Panc1 (cell line): ENCODE measurements at places on chromosomes 6 and 20. TPM values are rescaled to one million over a fixed set of nuclear protein-coding genes. Genes with fewer than 3 reads are reported as not detected.

- no peak for DNase-seq
- H3K4me1 ChIP-seq: no peaks in the 10 kb centered on the region
- no peaks in the 10 kb centered on the region for H3K36me3 ChIP-seq
- no peak overlapping the region for H3K27ac ChIP-seq
- no peaks in the 10 kb centered on the region; the same call in 1 of the 2 replicates for H3K27me3 ChIP-seq
Measured at GRCh38 chr20:36113566-36114250, 40.8 kb upstream of the EPB41L1 start.

- no peaks in the 10 kb centered on the region for H3K36me3 ChIP-seq
- no peak overlapping the region for H3K4me3 ChIP-seq
- no peak overlapping the region for H3K27ac ChIP-seq
- no peaks in the 10 kb centered on the region; the same call in 1 of the 2 replicates for H3K27me3 ChIP-seq
- DNase-seq: no peak
- H3K4me1 ChIP-seq: no peaks in the 10 kb centered on the region; the same call in 1 of the 2 replicates
Measured at GRCh38 chr20:46789339-46790028, 80.0 kb downstream of the SLC2A10 start.

GRCh38 chr6:109284675-109285074, 97.6 kb downstream of the CD164 start:
- no peak for DNase-seq
- H3K36me3 ChIP-seq: no peaks in the 10 kb centered on the region
- peaks cover 36% of the 10 kb centered on the region for H3K27me3 ChIP-seq
- H3K4me1 ChIP-seq: no peaks in the 10 kb centered on the region
- no peak overlapping the region for H3K27ac ChIP-seq

GRCh38 chr6:141488488-141488887, 644.2 kb upstream of the GJE1 start:
- no peak for DNase-seq
- no peak overlapping the region; the same call in 1 of the 2 replicates for H3K27ac ChIP-seq
- no peaks in the 10 kb centered on the region for H3K27me3 ChIP-seq
- no peaks in the 10 kb centered on the region for H3K36me3 ChIP-seq
- no peak overlapping the region for H3K4me3 ChIP-seq
- H3K4me1 ChIP-seq: peaks cover 5% of the 10 kb centered on the region; the same call in 1 of the 2 replicates

The SLC12A5 gene
- 11.8 TPM for total RNA-seq

The ENPP4 gene
- total RNA-seq: 5.4 TPM

DNA sequence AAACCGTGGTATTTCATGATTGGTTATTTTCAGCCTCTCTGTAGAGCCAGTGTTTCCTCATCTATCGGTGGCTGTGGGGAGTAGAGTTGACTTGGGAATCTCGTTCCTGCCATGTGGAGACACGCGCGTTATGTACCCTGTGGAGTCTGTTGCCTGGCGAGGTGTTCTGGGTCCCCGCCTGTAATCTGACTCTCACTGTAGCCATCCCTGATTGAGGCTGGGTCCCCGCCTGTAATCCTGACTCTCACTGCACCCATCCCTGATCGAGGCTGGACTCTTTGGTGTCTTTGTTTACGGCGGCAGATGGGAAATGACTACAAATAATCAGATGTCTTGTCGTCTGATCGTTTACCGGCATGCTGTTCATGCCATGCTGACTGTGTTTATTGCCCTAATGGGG, 153.9 kb downstream of the DTNBP1 start:
- DNase-seq: no peak
- no peak overlapping the region for H3K27ac ChIP-seq
- H3K27me3 ChIP-seq: no peaks in the 10 kb centered on the region
- H3K4me3 ChIP-seq: no peak overlapping the region

GRCh38 chr6:98067375-98067774, 767.0 kb upstream of the POU3F2 start:
- H3K27me3 ChIP-seq: no peaks in the 10 kb centered on the region
- no peaks in the 10 kb centered on the region for H3K4me1 ChIP-seq
- H3K4me3 ChIP-seq: no peak overlapping the region
- H3K27ac ChIP-seq: no peak overlapping the region
- no peak for DNase-seq
- H3K36me3 ChIP-seq: no peaks in the 10 kb centered on the region

The CCM2L gene
- total RNA-seq: 45.4 TPM

The PTCRA gene
- total RNA-seq: not detected

GRCh38 chr6:33854572-33855030, 50.8 kb upstream of the MLN start:
- no peaks in the 10 kb centered on the region for H3K27me3 ChIP-seq
- H3K4me3 ChIP-seq: no peak overlapping the region
- no peak overlapping the region for H3K27ac ChIP-seq
- H3K36me3 ChIP-seq: no peaks in the 10 kb centered on the region
- no peak for DNase-seq

DNA sequence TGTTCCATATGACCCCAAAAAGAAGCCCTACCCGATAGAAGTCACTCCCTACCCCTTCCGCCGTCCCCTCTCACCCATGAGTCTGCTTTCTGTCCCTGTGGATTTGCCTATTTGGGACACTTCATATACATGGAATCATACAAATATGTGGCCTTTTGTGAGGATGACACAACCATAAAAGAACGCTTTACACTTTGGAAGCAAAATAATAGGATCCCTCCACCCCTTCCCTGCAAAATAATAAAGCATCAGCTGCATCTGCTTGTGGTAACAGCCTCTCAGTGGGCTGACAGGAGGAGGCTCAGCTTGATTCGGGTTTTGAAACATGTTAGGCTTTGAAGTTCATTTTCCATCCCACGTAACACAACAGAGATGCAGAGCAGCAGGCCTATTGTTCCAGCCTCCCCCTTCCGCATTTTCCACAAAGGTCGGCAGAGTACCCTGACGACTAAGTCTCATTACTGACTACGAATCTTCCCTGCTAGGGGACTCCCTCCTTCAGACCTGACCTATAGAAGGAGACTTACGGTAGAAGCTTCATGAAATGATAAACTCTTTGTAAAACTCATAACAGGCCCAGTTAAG, 99.1 kb downstream of the ALDH8A1 start:
- H3K27ac ChIP-seq: no peak overlapping the region
- DNase-seq: no peak
- no peaks in the 10 kb centered on the region for H3K4me1 ChIP-seq
- no peaks in the 10 kb centered on the region for H3K27me3 ChIP-seq

- H3K27me3 ChIP-seq: peaks cover 4% of the 10 kb centered on the region; the same call in 1 of the 2 replicates
- no peak overlapping the region for H3K4me3 ChIP-seq
- no peak for DNase-seq
- no peaks in the 10 kb centered on the region for H3K36me3 ChIP-seq
- no peaks in the 10 kb centered on the region for H3K4me1 ChIP-seq
- H3K27ac ChIP-seq: no peak overlapping the region
Measured at GRCh38 chr20:52985687-52986086, 13.5 kb downstream of the TSHZ2 start.
